ENCODE measurements at places on chromosomes 5 and 9. TPM values are rescaled to one million over a fixed set of nuclear protein-coding genes. Genes with fewer than 3 reads are reported as not detected.

GRCh38 chr5:101687349-101687985 lies 608.6 kb downstream of the SLCO4C1 start:
- no peaks in the 10 kb centered on the region for H3K27me3 ChIP-seq
- no peak overlapping the region for H3K4me3 ChIP-seq
- no peak overlapping the region for H3K27ac ChIP-seq
- peaks cover 8% of the 10 kb centered on the region for H3K4me1 ChIP-seq
- no peaks in the 10 kb centered on the region for H3K36me3 ChIP-seq
- no peak for DNase-seq

GRCh38 chr5:163758283-163758711 lies 252.9 kb downstream of the MAT2B start:
- no peak overlapping the region for H3K4me3 ChIP-seq
- no peaks in the 10 kb centered on the region for H3K36me3 ChIP-seq
- no peaks in the 10 kb centered on the region for H3K4me1 ChIP-seq
- peaks cover 23% of the 10 kb centered on the region for H3K27me3 ChIP-seq
- no peak overlapping the region for H3K27ac ChIP-seq
- no peak for DNase-seq

DNA sequence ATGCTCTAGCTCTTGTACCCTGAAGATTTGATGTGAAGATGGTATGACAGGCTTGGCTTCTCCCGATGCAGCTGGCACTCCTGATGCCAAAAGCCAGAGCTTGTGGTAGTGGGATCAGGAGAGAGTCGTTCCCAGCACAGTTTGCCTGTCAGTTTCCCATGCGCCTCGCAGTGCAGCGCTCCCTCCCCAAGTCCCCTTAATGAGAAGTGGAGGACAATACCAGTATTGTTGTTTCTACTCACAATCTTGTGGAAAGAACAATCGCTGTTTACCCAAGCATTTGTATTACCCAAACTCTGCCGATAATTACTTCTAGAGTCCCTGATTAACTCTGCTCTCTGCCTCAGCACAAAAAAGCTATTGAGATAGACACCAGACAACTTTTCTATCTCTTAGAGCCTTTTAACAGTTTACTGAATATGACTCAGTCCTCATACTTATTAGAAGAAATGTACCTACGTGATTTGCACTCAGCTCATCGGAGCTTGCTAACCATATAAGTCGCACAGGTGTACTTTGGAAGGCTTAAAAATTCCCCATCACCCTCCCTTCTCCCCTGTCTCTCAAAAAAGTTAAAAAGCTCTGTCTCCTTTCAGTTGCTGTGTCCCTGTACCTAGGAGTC lies 283.2 kb upstream of the TMEM161B start:
- H3K4me1 ChIP-seq = peaks cover 26% of the 10 kb centered on the region
- no peaks in the 10 kb centered on the region for H3K27me3 ChIP-seq
- no peak overlapping the region for H3K27ac ChIP-seq
- H3K36me3 ChIP-seq = no peaks in the 10 kb centered on the region

DNA sequence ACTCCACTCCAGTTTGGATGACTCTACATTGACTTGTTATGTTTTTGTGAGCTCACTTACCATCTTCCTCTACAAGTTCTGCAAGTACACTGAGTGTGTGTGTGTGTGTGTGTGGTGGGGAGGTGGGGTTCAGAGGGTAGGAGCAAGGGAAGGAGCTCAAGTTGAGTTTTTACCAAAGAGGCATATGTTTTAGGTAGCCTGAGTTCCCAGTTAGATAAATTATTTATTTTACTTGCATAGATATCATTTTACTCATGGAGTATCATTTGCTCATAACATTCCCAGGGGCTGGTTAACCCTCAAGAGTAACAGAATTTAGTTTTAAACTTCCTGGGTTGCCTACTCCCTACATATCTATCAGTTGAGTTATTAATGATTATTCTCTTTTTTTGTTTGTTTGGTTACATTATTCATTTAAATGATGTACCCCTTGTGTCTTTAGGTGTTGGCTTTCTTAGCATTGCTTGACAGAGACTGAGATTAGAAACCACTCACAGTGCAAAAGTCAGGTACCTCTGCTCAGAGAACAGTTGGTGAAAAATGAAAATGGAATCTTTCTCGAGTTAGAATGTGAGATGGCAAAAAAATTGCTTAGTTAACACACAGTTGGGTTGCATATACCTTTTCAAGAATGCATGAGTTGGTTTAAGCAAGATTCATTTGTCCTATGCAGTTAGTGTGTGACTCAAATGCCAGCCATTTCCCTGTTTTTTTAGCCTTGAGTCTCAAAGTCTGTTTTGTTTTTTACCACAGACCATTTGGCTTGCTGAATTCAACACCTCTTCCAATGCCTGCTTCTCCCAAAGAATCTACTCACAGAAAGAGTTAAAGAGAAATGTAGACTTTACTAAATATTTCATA lies 29.2 kb downstream of the TNFSF8 start:
- no peaks in the 10 kb centered on the region for H3K36me3 ChIP-seq
- no peaks in the 10 kb centered on the region for H3K27me3 ChIP-seq
- DNase-seq = no peak
- no peak overlapping the region for H3K27ac ChIP-seq
- no peak overlapping the region for H3K4me3 ChIP-seq

DNA sequence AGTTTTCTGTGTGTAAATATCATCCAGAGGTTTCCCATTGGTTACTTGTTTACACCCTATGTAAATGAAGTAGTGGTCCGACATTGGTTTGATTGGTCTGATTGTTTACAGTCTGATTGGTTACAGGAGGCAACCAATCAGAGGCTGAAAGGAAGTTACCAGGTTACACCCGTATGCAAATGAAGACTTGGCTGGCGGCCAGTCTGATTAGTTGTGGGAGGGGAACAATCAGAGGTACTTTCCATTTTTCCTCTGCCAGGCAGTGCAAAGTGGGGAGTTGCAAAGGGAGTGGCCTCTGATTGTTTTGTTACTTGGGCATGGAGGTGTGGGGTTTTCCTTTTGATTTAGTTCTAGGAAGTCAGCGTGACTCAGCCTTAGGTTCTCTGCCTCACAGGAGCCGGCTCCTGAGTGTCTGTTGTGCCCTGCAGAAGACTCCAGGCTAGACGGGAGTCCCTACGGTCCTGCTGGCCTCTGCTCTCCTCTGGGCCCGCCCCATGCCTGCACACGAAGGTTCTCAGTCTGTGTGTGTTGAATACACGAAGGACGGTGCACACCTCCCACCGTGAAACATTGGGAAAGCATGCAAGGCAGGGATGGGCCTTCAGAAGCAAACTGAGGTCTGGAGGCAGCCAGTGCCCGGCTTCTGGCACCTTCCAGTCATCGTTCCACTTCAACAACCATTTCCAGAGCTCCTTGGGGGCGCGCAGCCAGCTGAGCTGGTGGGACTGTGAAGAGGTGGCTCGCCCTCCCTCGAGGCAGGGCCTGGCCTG lies 42.9 kb downstream of the OLFM1 start:
- H3K27me3 ChIP-seq = no peaks in the 10 kb centered on the region
- peaks cover 19% of the 10 kb centered on the region for H3K4me1 ChIP-seq
- no peak for DNase-seq

DNA sequence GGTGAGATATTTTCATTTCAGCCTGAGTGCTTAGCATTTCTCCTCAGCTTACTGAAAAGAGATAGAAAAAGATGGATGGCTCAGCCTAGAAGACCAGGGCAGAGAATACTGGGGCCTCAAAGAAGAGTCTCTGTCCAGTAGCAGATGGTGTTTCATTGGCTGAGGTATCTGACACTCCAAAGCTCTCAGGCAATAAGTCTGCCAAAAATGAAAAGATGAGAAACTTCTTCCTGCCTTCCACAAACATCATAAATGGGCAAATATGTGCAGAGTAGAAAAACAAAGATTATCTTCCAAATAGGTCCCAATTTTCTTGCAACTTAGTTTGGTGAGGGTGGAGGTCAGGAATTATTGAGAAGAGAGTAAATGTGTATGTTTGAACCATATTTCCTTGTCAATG lies 87.4 kb upstream of the ICE1 start:
- no peak overlapping the region for H3K27ac ChIP-seq
- no peaks in the 10 kb centered on the region for H3K27me3 ChIP-seq
- peaks cover 9% of the 10 kb centered on the region for H3K4me1 ChIP-seq
- no peaks in the 10 kb centered on the region for H3K36me3 ChIP-seq
- no peak for DNase-seq

DNA sequence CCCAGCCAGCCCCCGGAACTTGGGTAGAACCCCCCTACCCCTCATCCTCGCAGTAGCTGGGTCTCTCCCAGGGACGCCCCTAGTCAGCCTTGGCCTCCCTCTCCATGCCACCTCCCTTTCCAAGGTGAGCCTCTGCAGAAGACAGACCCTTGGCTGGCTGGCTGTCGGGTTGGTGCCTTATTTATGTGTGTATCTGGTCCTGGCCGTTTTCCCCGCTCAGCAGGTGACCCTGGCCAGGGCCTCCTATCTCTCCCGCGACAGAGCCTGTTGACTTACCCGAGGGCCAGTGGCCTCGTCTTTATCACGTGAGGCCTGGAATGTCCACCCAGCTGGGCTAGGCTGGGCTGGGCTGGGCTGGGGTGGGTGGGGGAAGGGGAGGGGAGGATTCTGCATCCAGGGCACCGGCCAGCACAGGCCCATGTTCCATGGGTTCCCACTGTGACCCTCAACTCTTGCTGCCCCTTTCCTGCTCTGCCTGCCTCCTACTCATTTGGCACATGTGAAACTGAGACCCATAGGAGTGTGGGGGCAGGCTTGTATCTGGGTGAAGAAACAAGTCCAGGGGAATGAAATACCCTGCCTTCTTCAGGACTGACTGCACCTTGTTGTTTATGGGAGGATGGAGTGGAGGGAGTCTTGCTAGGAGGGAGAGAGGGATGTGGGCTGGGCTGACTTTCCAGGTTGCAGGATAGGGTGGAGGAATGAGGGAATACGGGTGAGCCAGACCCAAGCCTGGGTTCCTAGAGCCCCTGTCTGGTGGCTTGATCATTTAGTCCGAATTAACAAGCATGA lies 3.1 kb downstream of the CXXC5 start:
- H3K27me3 ChIP-seq = peaks cover 20% of the 10 kb centered on the region
- DNase-seq = no peak
- H3K4me3 ChIP-seq = peak overlapping the region; percentile 35
- H3K36me3 ChIP-seq = no peaks in the 10 kb centered on the region
- H3K4me1 ChIP-seq = peaks cover 71% of the 10 kb centered on the region
- H3K27ac ChIP-seq = peak overlapping the region; percentile 64

HTR4 gene
- not detected for total RNA-seq

SLC27A6 gene
- not detected for total RNA-seq

FGFR4 gene
- total RNA-seq = 5.4 TPM

CTXN3 gene
- total RNA-seq = not detected

ORM2 gene
- not detected for total RNA-seq
